ENCODE measurements at places on chromosomes 6 and 20.

DNA sequence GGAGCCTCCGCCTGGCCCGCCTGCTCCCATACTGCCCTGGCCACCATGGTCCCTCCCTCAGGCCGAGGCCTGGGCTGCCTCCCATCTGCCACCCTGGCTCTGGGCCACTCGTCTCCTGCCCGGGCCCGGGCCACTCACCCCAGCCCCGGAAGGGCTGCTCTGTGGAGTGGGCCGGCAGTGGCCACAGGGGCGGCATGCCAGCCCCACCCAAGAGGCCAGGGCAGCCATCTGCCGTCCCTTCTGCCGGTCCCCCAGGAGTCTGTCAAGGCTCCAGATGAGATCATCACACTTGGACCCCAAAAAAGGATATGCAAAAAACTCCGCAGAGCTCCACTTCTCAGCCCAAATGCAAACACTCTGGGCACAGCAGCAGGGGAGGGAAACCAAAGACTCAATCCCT lies 23.8 kb upstream of the TLDC2 start:
- DNase-seq, result no peak

GRCh38 chr6:109318328-109318876 lies 63.9 kb downstream of the CD164 start:
- no peak for DNase-seq

DNA sequence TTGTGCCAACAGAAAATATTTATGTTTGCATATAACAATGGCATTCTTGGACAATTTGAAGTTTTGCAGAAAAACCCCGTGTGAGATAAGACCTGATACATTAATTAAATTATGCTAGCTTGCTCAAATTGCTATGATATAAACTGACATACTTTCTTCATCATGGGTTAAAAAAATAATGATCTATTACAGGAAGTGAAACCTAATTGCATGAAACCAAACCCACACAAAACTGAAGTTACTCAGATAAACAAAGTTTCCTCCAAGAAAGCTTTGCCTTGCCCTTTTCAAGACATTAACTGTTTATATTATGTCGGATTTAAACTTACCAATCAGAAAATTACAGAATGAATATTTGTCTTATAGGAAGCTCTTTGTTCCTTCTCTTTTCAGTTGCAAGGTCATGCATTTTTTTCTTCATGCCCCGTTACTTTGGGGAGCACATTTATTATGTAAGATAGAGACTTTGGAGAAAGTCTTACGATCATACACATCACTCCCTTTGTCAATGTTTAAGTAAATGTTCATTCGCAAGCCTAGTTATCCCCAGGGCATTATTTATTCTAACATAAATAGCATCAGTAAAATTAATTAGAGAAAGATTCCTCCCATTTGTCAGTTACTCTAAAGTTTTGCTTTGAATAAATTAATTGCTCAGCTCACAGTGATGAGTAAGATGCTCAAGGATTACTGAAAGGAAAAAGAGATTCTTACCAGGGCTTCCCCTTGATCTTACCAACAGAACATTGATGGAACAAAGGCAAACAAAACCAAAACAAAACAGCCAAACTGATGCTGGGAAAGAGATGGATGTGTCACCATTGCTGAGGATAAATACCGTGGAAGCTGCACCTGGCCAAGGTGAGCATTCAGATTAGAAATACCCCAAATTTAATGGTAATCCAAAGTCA lies 14.8 kb upstream of the TMEM244 start:
- no peak for DNase-seq

GRCh38 chr20:13037727-13038126 lies 29.0 kb downstream of the SPTLC3 start:
- no peak for DNase-seq

DNA sequence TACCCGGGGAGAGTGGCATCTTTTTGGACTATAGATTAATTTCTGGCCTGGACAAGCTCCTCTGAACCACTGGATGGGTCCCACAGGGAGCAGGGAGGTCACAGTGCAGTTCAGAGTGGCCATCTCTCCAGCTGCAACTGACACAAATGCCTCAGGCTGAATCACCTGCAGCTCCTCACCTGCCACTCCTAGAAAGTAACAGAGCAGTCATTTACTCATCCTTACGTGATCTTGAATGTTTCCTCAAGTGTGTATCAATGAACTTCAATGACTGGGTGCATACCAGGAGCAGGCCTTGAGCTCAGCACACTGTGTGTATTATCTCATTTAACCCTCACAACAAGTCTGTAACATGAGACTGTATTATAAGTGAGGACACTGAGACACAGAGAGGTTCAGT lies 40.0 kb upstream of the SIRPG start:
- DNase-seq, result no peak

GRCh38 chr20:25452333-25452732 lies 44.9 kb downstream of the GINS1 start:
- DNase-seq, result no peak

GRCh38 chr6:165744555-165745228 lies 81.7 kb upstream of the PDE10A start:
- no peak for DNase-seq

DNA sequence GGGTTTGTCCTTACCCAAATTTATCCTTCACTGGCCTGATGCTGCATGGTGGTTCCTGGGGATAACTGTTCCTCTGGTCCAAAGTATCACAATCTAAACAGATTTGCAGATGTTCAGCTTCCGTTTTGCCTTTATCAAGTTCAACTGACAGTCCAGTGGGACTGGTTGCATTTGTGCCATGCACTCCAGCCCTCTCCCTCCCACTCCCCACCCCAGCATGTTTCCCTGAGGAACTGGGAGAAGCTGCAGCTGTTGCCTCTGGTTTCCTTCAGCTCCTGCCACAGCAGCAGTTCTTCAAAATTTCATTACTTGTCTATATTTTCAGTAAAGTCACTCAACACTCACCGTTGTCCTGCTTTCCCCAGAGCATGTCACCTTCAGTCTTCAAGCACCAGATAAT lies 39.5 kb upstream of the KIF16B start:
- no peak for DNase-seq

DNA sequence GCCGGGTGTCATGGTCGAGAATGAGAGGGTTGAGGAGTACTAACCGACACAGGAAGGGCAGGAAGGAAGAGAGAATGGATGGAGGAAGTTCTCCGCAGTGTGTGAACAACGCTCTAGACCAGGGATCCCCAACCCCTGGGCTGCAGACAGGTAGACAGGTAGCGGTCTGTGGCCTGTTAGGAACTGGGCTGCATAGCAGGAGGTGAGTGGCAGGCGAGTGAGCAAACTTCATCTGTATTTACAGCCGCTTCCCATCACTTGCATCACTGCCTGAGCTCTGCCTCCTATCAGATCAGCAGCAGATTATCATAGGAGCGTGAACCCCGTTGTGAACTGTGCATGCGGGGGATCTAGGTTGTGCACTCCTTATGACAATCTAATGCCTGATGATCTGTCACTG lies 62.0 kb downstream of the SULF2 start:
- DNase-seq, result no peak

DNA sequence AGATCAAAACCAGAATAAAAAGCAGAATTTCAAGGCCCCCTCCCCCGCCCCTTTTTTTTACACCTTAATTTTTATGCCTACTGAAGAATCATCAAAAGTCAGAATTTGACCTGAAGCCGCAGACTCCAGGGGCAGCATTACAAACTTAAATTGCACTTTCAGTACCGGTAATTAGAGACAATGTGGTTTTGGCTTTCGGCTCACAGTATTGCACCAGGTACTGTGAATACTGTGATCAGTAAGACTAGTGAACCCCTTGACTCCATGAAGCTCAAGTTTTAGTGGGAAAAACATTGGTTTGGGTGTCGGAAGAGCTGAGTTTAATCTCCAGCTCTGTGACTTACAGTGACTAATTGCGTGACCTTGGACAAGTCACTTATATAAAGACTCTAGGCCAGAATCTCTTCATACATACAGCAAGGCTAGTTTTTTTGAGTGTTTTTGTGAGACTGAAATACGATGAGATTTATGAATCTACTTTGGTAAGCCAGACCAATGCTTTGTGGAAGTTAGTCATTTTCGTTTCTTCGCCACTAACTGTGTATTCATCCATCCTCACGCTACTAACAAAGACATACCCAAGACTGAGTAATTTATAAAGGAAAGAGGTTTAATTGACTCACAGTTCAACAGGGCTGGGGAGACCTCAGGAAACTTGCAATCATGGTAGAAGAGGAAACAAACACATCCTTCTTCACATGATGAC lies 114.7 kb downstream of the SASH1 start:
- no peak for DNase-seq

DNA sequence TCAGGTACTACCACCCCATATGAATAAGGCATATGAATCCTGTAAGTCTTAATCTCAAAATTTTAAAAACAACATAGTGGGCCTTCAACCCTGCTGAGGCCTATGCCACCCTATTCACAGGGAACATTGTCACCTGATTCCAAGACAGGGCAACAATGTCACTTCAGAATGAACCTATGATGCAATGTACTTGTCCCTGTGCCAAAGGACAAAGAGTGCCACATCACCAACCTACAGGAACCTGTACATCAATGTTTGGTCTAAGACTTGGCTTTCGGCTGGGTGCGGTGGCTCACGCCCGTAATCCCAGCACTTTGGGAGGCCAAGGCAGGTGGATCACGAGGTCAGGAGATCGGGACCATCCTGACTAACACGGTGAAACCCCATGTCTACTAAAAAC lies 318.5 kb upstream of the JARID2 start:
- DNase-seq, result no peak

- DNase-seq, result peak; percentile 35
Measured at GRCh38 chr20:38043512-38044300, 10.2 kb downstream of the RPRD1B start.

GRCh38 chr20:62666736-62667529 lies 24.6 kb downstream of the SLCO4A1 start:
- no peak for DNase-seq

DNA sequence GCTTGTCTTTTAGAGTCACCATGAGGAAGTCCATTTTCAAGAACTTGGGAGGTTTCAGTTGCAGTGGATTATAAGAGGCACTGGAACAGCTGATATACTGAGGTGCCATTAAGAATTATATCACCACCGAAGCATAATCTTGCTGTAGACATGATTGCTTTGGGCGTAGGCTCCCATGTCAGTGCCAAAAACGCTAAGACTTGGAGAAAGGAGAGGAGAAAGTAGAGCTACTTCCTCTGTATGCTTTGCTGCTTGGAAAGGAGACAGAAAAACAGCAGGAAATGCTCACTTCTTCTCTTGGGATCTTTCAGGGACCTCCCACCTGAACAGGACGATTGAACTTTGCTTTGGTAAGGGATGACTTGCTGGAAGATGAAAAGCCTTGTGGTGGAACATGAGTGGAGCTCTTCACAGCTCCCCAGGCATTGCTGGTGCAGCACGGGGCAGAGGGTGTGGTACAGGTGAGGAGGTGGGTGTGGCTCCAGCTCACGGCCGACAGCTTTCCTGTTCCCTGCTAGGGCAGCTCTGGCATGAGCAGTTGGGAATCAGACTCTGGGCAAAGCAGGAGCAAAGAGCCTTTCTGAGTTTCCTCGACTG lies 190.4 kb upstream of the JAG1 start:
- no peak for DNase-seq

- no peak for DNase-seq
Measured at GRCh38 chr6:108127826-108128225, 38.0 kb upstream of the NR2E1 start.
